ENCODE measurements at places on chromosomes 12 and 14.

DNA sequence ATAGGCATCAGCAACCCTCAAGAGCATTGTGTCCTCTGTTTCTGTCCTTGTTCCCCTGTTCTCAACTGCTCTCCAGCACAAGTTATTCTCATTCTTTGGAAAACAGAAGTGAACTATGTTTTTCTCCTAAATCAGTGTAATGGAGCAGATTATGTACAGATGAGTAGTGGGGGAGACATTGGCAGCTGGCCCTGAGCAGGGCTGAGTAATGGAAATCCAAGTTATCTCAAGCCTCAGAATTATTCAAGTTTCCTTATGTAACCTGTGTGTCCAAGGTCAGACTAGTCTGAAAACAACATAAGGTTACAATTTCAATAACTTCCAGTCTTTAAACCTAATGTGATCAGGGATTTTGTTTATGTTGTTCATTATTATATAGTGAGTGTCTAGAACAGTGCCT is 116.1 kb upstream of the FUT8 start:
- DNase-seq: no peak

DNA sequence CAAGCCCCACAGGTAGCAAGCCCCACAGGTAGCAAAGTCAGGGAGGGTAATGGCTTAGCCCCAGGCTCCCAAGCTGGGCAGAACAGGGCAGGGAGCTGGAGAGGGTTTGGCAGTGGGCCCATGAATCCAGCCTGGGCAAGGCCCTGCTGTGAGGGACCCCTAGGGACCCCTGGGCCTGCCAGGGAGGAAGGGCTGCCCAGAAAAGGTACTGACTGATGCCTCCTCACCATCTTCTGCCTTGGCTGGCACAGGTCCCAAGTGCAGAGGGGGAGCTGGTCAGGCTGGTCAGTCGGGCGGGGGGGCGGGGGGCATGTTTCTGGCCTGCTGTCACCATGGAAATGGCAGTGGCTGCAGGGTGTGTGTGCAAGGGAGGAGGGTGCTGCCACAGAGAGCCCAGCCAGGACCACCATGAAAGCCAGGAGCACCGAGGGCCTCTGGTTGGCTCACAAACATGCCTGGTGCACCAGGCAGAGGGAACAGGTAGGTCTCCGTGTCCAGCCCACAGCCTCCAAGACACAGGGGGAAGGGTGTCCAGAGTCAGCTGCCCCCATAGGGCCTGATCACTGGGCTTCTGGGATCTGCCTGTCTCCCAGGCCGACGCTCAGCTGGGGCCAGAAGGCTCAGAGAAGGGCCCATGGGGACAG is 1.5 kb upstream of the CRIP2 start:
- DNase-seq: no peak

DNA sequence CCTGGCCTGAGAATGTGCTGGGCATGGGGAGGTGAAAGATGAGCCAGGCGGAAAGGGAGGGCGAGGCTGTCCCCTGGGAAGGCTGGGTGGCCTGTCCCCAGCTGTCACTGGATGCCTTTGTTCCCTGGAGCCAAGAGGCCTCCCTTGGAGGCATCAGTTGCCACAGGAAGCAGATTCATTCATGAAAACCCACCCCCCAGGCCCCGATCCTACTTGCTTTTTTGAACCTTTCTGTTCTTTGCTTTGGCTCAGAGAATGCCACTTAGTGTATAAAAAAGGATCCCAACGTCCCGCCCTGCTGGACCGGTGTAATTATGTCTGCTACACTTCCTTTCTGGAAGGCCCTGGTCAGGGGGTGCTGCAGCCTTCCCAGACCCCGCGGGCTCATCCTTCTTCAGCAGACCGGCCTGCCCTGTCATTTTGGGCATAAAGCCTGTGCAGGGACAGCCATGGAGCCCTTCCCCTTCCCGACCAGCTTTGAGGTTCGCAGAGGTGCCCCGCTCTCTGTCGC is 220.2 kb downstream of the SLC41A2 start:
- no peak for DNase-seq

- no peak for DNase-seq
These were observed 84.6 kb downstream of the VCPKMT start for GRCh38 chr14:50031602-50032313.

DNA sequence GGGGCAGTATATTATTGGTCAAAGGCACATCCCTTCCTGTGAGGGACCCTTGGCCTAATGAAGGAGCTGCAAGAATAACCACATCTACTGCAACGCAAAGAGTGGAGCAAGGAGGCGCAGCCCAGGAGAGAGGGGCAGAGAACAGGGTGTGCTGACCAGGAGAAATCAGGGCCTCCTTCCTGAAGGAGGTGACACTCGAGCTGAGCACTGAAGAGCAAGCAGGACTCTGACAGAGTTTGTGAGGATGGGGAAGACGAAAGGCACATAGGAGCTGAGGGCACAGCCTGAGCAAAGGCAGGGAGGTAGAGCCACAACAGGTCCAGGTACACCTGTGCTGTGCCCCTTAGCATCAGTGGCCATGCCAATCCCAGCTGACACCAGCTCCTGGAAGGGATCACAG is 60.6 kb downstream of the CCDC85C start:
- DNase-seq: no peak

GRCh38 chr14:65846196-65846868 is 433.8 kb downstream of the FUT8 start:
- no peak for DNase-seq

GRCh38 chr12:57810450-57810849 is 8.1 kb downstream of the AVIL start:
- no peak for DNase-seq

DNA sequence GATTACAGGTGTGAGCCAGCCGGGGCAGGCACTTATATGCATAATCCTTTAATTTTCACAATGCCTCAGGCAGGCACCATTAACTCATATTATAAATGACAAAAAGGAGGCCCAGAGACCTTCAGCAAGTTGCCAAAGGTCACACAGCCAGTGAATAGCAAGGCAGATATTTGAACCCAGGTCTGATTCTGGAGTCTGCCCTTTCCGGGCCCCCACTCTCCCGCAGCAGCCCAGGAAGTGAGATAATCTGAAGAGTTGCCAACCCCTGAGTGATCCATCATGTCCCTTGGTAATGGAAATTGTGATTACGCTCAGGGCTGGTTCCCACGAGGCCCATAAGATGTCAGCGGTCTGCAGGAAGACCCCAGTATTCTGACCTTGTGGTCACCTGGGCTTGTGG is 95.3 kb upstream of the MED13L start:
- DNase-seq: no peak

GRCh38 chr12:76047060-76047459 is 15.5 kb upstream of the PHLDA1 start:
- DNase-seq: no peak

- DNase-seq: no peak
These were observed 1.9 kb downstream of the ATP6V0A2 start for GRCh38 chr12:123713823-123714585.

DNA sequence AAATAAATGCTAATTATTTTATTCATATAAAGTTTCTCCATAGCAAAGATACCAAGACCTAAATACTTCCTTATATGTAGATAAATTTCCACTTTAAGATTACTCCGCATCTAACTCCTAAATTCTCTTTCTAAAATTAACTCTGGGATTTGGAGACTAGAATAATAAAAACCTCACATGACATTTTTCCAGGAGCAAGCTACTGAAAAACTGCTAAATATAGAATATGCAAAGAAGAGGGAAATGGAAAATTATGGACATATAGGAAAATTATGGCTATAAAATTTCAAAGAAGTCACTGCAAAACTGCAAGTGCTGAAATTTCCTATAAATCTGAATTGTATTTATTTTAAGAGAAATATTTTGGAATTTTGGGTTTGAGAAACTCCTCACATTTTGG is 186.2 kb downstream of the DUSP6 start:
- DNase-seq: no peak

GRCh38 chr14:75123991-75124390 is 2.9 kb downstream of the NEK9 start:
- DNase-seq: no peak

DNA sequence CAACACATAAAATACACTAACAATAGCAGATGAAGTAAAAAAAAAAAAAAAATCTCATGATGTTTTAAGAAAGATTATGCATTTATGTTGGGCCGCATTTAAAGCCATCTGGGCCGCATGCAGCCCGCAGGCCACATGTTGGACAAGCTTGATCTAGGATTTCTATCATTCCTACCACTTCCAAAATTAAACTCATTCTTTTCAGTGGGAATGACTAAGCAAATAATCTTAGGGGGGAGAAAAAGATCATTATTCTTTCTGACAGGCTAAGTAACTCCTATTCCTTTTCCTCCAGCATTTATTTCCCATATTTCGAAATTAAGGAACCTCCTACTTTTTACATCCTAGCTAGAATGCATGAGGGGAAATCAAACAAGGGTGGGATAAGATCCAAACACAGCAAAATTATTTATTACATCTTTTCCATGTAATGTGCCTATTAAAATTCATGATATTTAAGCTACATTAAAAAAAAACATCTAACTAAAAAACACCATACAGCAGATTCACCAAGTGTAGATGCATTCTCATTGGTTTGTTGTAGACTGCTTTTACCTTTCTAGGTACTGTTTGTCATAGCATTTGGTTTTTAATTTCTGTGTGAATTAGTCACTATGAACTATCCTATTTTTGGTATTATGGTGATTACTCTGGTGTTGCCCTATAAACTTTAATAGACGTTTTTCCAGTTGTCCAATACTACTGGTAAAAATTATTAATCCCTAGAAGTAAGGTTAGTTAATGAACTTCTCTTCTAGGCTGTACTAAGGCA is 76.1 kb downstream of the RASSF8 start:
- no peak for DNase-seq

DNA sequence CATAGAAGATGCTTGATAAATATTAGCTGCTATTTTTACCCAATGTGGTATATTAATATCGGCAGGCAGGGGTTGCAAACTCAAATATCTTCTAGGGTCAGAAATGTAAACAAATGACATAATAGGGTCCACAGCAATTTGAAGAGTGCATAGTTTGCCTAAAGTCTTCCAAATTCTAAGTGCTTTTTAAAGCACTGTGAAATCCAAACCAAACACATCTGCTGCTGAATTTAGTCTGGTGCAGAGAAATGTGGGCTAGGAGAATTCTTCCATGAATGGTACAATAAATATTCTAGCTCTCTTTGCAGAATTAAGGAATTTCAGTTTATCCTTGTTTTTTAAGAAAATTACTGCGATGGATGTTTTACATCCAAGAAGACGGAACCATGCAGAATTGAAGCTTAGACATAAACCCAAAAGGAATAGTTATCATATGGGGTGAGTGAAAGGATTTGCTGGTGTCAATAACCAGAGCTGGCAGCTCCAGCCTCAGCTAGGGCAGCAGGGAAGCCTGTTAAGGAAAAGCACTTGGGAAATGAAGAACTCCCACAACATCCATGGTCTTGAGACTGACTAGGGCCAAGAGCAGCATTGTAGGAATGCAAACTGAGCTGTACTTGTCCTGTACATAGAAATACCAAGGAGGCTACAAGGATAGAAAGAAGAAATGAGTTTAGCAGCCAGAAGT is 65.5 kb downstream of the PTPRR start:
- DNase-seq: no peak

DNA sequence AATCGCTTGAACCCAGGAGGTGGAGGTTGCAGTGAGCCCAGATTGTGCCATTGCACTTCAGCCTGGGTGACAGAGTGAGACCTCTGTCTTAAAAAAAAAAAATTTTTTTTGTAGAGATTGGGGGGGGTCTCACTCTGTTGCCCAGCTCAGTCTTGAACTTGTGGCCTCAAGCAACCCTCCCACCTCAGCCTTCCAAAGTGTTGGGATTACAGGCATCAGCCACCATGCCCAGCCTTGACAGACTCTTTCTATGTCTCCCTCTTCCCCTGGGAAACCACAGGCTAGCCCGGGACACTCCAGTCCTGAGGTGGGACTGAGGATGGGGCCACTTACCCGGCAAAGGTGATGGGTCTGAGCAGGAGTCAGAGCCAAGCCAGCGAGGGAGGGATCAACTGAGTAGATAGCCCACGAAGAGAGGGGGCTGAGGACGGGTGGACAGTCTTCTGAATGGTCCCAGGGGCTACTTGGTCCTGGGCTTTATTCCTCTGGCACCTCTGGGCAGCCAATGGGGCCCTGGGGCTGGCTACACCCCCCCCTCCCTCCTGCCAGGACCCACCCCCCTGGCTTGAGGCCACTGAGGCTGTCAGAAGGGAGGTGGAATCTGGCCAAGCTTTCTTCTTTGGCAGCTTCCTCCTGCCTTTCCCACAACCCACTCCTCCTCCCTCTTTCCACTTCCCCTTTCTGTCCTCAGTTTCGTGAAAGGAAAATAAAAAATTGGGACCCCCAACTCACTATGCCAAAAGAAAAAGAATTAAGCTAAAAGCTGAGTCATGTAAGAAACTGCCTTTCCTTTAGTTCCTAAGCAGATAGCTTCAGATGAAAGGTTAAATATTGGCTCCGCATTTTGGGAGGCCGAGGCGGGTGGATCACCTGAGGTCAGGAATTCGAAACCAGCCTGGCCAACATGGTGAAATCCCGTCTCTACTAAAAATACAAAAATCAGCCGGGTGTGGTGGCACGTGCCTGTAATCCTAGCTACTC is at the start of gene SDS:
SDS (minus strand) TSS at position 453 of the 981 bp plus-strand sequence. CDS start 4,179 bp downstream, outside the sequence.
- DNase-seq: no peak

- DNase-seq: no peak
These were observed 19.3 kb downstream of the TAS2R50 start for GRCh38 chr12:10967409-10967808.

DNA sequence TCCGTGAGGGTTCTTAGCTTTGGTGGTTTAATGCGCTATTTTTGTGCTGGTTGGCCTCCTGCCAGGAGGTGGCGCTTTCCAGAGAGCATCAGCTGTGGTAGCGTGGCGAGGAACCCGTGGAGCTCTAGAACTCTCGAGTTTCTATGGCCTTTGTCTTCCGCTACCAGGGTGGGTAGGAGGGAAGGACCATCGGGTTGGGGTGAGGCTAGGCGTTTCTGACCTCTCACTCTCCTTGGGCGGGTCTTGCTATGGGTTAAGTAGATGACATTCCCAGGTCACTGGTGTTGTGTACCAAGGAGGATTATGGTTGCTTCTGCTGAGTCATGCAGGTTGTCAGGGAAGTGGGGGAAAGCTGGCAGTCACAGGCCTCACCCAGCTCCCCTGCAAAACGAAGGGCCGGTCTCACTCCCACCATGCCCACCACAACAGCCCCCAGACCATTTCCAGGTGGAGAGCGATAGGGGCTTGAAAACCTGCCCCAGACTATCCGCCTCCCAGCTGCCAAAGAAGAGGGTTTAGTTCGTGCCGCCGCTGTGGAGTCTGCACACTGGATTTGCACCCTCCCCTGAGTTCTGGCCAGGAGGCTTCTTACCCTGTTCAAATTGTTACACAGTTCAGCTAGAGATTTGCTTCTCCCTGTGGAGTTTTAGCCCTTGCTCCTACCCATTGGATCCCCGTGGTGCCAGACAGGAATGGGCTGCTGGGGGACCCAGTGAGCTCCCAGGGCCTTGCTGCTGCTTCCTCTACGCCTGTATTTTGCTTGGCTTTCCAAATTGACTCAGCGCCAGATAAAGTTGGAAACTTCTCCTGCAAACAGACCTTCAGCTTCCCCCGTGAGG is 21.9 kb downstream of the RNFT2 start:
- no peak for DNase-seq

DNA sequence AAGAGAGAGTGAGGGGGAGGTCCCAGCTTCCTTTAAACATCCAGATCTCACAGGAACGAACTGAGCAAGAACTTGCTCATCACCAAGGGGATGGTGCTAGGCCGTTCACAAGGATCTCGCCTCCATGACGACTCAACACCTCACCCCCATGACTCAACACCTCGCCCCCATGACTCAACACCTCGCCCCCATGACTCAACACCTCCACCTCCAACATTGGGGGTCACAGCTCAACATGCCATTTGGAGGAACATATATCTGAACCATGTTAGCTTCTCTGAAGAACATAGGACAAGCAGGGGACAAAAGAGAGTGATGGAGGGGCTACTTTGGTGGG is 66.0 kb upstream of the LHX5 start:
- no peak for DNase-seq

- no peak for DNase-seq
These were observed 339.3 kb downstream of the EGLN3 start for GRCh38 chr14:33611405-33612196.
